NCI-H187 treated with DMSO at 0.1 percent for 48 hours (cell line): ENCODE measurements at places on chromosomes 6 and 20.

- no peak for DNase-seq
Measured at GRCh38 chr6:129691043-129691640, 18.8 kb downstream of the ARHGAP18 start.

DNA sequence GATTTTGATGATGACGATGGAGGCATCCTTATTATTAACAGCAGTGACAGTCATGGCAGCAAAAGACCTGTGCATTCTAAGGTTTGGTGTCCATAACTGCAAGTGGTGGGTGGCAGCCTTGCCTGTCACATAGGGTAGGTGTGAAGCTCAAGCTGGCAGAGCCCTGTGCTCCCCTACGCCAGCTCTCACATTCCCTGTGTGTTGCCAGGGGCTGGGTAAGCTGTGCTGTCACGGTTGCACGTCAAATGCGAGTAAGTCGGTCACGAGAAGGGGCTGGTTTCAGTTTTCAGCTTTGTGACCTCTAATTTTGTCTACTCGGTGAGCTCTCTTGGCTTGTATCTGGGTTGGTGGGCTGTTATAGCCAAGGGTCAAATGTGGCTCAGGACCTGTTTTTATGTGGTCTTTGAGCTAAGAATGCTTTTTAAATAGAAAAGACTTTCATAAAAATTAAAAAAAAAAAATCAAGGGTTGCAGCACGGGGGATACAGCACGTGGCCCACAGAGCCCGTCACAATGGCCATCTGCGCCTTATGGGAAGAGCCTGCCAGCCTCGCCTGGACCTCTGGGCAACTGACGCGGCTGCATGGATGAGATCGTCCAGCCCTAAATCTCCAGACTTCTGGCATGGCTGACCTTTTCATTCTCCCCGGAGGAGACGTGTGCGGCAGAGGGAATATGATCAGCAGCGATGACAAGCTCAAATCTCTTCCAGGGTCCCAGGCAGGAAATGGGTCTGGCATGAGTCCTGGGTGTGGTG, 148.5 kb downstream of the PHACTR3 start:
- no peak for DNase-seq

- no peak for DNase-seq
Measured at GRCh38 chr6:132357120-132357519, 44.2 kb downstream of the MOXD1 start.

DNA sequence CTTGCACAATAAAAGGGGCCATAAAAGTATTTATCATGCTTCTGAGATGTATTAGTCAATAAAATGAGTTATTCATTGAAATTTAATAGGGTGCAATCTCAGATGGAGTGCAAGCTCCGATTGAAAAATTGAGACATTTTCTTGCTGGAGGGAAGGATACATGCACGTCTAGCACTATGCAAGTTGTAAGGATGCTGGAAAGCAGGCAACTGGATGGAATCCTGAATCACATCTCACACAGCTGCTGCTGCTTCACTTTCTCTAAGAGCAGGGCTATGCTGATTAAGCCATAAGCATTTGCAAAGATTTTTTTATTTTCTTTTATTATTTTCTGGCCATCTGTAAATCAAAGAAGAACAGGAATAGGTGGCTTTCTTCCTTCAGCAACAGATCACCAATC, 308.8 kb upstream of the EPHA7 start:
- DNase-seq: no peak

DNA sequence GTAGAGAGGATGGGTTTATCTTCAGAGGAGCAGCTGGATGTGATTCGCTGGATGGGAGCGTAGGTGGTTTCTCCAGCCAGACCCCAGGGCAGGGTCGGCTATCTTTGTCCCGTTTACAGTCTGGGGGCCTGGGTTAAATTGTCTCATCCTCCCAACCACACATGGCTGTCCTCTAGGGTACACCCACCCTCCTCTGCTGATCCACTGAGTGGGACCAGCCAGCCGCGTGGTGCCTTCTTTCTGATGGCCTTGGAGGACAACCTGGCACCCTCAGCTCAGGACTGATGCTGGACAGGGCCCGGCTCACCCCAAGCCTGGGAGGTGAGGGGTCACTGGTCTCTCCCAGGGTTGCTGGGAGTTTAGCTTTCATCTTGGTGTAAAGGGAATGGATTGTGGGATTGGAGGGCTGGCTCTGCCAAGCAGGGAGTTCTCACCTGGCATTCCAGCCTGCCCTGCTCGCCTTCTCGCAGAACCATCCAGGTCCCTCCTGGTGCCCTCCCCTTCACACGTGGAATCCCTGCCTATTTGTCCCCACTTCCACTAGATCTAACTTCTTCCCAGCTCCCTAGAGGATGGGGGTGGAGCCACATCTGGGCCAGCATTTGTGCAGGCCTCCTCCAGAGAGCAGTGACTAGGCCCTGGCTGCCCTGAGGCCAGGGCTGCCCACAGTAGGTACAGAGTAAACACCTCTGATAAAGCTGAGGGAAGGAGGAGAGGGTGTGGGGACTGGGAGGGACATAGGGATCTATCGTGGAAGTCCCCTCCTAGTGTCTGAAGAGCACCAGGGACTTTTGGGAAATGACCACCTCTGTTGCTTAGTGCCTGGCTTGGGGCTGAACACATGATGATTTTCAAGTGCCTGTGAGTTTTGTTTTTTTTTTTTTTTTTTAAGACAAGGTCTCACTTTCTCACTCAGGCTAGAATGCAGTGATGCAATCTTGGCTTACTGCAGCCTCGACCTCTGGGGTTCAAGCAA, 1.6 kb downstream of the ITPR3 start:
- DNase-seq: no peak

DNA sequence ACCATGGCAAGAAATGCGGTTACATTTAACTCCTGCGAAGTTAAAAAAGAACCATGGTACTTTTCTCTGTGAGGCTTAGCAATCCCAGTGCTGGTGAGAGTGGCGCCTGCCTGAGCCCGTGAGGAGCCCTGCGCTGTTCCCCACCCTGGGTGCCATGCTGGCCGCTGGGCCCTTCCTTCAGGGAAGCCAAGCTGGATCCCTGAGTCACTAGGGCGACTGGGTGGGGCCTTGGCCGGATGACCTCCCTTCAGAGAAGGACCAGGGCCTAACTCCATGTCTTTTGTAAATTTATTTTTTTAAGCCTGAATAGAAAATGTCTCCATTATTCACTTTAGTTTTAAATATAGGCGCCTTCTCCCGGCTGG, 209.1 kb downstream of the ERMARD start:
- no peak for DNase-seq

DNA sequence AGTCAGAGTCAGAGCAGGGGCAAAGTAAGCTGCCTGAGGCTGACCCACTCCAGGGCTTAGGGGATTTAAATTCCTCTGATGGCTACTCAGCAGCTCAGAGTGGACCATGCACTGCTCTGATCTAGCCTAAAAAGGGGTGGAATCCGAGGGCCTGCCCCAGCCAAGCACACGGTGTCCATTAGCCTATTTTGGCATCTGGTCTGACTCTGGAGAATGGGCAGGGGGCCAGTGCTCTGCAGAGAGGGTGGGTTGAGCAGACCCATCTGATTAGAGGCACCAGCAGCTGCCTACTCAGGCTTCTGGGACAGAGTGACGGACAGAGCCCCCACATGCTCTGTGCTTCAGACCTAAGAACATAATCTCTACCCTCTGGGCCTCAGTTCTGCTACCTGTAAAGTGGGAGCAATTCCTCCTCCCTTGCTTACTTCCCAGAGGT, 25.9 kb upstream of the TGM2 start:
- DNase-seq: no peak

GRCh38 chr6:142184307-142184706, 37.2 kb downstream of the VTA1 start:
- no peak for DNase-seq

DNA sequence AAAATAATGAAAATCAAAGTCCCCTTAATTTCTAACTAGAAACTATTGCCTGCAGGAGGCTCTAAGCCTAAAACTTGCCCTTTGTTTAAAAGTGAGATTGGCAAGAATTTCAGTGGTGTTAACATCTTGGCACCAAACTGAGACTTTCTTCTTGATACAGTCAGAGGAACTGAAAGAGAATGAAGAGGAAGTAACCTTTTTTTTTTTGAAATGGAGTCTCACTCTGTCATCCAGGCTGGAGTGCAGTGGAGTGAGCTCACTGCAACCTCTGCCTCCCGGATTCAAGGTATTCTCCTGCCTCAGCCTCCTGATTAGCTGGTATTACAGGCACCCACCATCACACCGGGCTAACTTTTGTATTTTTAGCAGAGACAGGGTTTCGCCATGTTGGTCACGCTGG, 3.6 kb downstream of the DOP1A start:
- no peak for DNase-seq

GRCh38 chr20:62409931-62410745, 3.1 kb upstream of the CABLES2 start:
- peak; percentile 45 for DNase-seq

DNA sequence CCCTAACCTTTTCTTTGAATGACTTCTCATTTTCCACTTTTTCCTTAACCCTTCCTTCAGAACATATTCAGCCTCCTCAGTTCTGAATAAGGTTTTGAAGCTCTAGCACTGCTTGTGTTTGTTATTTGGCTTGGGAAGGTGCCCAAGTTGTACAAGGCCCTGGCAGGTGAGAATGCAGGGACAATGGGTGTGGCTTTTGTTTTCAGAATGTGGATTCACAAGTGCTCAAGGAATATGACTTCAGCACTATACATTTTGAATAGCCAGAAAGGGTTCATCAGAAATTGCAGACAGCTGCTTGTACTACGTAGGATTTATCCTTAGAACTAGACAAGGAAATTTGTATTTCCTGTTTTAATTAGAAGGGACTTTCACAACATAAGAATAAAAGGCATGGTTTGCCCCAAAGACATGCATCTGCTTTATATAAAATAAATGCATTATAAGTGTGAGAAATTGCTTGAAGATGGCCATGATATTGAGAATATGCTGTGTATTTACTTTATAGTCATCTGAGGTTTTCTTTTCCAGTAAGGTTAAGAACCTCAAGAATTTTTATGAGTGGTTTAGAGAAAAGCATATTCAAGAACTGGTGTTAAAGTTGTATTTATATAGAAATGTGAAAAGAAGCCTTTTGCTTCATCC, 29.3 kb upstream of the PRDM1 start:
- DNase-seq: no peak

GRCh38 chr6:4637691-4638433, 138.3 kb upstream of the CDYL start:
- DNase-seq: no peak

GRCh38 chr6:2162079-2162445, 83.3 kb downstream of the GMDS start:
- no peak for DNase-seq

DNA sequence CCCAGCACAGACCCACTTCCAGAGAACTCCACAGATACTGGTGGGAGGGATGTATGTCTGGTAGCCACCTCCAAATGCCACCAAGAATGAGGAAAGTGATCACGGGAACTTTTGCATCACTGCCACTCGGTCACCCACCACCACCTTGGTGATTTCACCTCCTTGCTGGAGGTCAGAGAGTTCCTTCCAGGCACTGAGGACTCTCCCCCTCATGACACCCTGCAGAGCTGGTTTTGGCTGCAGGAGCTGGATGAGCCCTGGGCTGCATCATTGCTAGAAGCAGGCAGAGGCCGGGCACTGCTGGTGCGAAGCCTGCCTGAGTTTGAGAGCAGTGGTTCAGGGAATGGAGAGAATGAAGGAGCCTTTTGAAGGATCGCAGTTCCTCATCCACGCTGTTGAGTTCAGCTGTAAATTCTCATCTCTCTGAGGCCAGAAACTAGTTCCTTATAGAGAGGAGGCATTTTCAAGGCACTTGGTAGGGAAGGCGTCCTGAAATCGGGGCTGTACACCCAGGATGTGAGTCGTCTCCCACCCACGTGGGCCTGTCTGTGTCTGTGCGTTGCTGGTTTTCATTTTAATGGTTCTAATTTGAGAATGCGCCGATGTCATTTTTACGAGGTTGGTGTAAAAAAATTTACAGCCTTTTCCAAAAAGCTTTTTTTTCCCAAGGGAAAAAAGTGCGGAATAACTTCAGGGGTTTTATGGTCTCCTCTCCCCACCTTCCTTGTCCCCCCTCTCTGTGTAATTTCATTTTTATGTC, 25.0 kb downstream of the FOXP4 start:
- DNase-seq: no peak

DNA sequence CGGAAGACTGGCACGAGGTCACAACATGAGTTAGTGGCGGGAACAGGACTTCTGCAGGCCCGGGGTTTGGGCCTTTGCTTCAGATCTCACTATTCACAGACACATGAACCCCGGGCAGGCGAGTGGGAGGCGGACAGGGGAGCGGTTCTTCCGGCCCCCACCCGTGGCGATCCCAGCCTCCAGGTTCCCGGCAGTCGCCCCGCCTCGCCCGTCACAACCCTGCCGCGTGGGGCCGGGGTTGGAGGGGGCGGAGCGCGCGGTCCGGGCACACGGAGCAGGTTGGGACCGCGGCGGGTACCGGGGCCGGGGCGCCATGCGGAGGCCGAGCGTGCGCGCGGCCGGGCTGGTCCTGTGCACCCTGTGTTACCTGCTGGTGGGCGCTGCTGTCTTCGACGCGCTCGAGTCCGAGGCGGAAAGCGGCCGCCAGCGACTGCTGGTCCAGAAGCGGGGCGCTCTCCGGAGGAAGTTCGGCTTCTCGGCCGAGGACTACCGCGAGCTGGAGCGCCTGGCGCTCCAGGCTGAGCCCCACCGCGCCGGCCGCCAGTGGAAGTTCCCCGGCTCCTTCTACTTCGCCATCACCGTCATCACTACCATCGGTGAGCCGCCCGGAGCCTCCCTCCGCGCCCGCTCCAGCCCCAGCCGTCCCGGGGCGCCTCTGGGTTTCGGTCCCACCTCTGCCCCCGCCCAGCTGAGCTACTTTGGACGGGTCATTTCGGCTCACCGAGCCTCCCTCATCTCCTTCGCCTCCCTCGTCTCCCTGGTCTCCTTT, at the start of gene KCNK15:
KCNK15 (plus strand) TSS at position 268 of the 769 bp plus-strand sequence; CDS start at position 314, 46 bp downstream.
- DNase-seq: no peak

DNA sequence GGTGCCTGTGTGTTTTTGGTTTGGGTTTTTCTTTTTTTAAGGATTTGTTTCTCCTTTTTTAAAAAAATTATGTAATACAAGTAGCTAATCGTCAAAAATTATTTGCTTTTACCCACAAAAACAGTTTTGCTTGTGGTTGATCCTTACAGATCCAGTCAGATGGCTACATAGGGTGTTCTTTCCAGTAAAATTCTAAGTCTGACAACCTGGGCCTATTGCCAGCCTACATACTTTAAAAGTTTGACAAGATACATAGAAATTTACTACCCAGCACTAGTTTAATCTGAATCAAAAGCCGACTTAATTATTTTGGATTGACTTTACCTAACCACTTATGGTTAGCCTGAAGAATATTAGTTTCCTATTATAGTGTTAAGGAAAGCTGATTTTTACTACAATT, 2.1 kb upstream of the SOX4 start:
- no peak for DNase-seq

- no peak for DNase-seq
Measured at GRCh38 chr6:43753570-43754183, 16.3 kb upstream of the VEGFA start.

DNA sequence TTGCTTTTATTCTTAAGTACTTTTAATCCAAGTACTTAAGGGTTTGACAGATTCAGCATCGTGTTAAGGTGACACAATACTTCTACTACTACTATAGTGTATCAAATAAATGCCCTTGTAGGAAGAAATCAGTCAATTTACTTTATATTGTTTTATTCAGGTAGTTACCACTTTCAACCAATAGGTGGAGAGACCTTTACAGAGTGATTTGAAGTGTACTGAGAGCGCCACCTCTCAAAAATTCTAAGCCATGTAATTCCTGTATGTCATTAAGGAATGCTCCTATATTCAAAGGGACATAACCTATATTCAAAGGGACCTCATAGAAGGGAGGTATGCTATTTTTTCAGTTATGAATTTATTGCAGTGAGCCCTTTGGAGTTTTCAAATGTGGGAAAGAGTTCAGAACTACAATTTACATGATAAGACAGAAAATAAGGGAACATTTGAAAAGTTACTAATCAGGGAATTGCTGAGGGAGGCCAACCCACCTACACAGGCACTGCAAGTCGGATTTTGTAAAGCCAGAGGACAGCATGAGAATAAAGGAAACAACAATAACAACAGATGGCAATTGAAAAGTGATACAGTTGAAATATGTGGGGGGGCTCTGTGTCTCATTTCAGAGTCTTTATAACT, 955.6 kb downstream of the TBC1D32 start:
- DNase-seq: no peak
